ENCODE measurements at places on chromosomes 13 and 19. TPM values are rescaled to one million over a fixed set of nuclear protein-coding genes. Genes with fewer than 3 reads are reported as not detected.

GRCh38 chr19:48556825-48557224 lies 4.9 kb downstream of the SULT2B1 start:
- no peaks in the 10 kb centered on the region for H3K36me3 ChIP-seq
- no peaks in the 10 kb centered on the region for H3K27me3 ChIP-seq
- H3K27ac ChIP-seq = no peak overlapping the region
- no peak overlapping the region for H3K4me3 ChIP-seq

DNA sequence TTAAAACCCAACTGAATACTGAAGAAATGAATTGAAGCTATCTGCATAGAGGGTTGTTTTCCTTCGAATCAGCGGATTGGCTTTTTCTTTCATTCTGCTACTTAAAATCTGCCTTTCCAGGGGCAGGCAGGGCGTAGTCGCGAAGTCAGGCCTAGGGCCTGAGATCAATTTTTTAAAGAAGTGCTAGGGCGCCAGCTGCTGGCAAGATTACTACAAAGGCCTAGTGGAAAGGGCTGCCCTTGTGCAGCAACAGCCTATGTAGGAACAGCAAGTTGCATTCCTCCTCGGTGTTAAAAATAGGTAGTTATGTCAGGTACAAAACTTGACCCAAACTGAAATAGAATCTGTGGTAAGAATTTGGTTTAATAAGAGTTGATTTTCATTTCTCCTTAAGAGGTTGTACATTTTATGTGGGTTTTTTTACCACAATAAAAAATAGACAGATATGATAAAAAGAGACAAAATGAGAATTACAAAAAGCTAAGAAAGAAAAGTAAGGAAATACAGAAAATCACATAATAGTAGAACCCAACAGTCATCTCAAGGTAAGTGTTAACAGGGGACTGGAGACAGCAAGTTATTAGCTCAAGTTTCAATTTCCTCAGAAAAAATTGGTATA lies 9.5 kb upstream of the URAD start:
- peak; percentile 34 for DNase-seq
- no peaks in the 10 kb centered on the region for H3K36me3 ChIP-seq
- no peak overlapping the region for H3K4me3 ChIP-seq
- H3K27me3 ChIP-seq = no peaks in the 10 kb centered on the region
- H3K4me1 ChIP-seq = no peaks in the 10 kb centered on the region

GRCh38 chr13:105485081-105485480 lies 1050.4 kb downstream of the EFNB2 start:
- no peaks in the 10 kb centered on the region for H3K36me3 ChIP-seq
- peak; percentile 30 for DNase-seq
- no peak overlapping the region for H3K4me3 ChIP-seq

- peak overlapping the region; percentile 88 for H3K4me3 ChIP-seq
- DNase-seq = peak; percentile 47
- no peaks in the 10 kb centered on the region for H3K27me3 ChIP-seq
- H3K4me1 ChIP-seq = peaks cover 6% of the 10 kb centered on the region
- no peaks in the 10 kb centered on the region for H3K36me3 ChIP-seq
Observed at GRCh38 chr13:33349986-33350826, 64.7 kb upstream of the STARD13 start.

GRCh38 chr19:17339088-17339741 lies 1.9 kb downstream of the GTPBP3 start:
- no peak overlapping the region for H3K4me3 ChIP-seq
- H3K4me1 ChIP-seq = peaks cover 3% of the 10 kb centered on the region
- no peak overlapping the region for H3K27ac ChIP-seq
- DNase-seq = no peak
- no peaks in the 10 kb centered on the region for H3K27me3 ChIP-seq
- H3K36me3 ChIP-seq = peaks cover 3% of the 10 kb centered on the region

DNA sequence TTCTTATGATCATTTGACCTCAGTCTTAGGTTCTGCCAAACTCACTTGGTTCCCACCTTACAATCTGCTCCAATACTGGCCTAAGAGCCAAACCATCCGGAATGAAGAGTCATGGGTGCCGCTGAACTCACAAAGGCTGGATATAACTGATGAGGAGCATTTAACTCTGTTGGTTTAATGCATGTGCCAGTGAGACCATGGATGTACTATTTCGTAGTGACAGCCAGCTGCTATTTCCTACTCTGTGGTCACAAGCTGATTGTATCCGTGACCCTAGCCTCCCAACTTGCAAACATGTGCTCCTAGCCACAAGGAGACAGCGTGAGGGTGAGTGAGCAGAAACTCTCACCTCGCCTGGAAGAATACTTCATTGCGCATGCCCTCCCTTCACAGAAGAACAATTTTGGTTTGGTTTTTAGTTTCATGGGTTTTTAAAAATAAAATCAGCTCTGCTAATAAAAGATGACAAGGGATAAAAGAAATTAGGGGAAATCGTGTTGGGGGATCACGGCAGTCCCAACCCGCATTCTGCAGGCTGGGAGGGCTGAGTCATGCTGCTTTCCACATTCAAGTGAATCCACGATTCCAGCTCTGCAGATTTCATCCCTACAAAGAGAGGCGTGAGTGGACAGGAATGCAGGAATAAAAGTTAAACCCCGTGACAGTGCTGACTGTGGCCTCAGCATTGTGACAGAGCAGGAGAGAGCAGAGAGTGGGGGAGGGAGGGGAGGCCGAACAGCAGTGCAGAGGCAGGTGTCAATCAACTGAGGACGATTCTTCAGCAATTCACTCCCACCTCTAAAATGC lies 66.8 kb upstream of the RAP2A start:
- H3K36me3 ChIP-seq = peaks cover 2% of the 10 kb centered on the region
- peak; percentile 79 for DNase-seq
- peak overlapping the region; percentile 78 for H3K27ac ChIP-seq
- H3K4me3 ChIP-seq = no peak overlapping the region
- peaks cover 18% of the 10 kb centered on the region for H3K4me1 ChIP-seq

DNA sequence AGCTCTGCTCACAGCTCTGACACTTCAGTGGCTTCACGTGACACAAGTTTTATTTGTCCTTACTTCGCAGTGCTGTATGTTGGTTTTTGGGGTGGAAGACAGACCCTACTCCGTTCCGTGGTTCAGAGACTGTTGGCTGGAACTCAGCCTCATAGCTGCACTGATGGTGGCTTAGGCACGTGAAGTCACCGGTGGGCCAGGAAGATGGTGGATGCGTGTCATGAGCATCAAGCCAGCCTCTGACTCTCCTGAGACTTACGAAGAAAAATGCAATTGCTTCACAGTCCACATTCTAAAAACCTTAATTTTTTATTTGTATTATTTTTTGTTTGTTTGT lies 161.4 kb upstream of the SOX1 start:
- no peak overlapping the region for H3K27ac ChIP-seq
- DNase-seq = no peak
- no peaks in the 10 kb centered on the region for H3K27me3 ChIP-seq
- no peaks in the 10 kb centered on the region for H3K36me3 ChIP-seq
- no peak overlapping the region for H3K4me3 ChIP-seq

DNA sequence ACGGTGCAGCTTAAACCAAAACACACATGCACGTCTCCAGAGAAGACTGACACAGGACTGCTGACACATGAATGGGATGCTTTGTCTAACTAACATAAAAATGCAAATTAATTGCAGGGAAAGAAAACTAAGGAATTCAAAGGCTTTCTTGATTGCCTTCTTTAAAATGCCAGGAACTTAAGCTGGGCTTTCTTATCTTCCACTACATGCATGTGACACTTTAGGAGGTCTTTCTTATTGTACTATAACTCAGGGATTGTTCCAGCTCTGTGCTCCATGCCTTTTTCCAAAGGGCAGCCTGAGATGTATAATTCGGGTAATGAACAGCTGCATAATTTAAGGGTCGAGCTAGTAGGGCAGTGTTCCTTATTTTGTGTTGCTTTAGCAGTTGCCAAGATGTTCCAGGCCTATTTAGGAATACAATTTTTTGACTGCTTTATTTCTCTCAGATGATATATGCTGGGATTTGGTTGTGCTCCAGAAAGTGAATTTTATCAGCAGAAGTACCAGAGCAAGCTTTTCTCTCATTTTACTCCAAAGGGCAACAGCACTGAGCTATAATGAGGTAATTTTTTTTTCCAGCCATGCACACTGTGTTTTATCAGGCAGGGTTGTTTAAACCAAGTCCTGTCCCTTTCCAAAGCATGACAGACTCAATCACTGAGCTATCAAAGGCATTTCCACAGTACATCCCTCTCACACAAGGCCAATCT lies 885.2 kb downstream of the PCDH9 start:
- no peak overlapping the region for H3K27ac ChIP-seq
- H3K4me3 ChIP-seq = no peak overlapping the region
- no peak for DNase-seq
- no peaks in the 10 kb centered on the region for H3K27me3 ChIP-seq
- H3K36me3 ChIP-seq = no peaks in the 10 kb centered on the region
- no peaks in the 10 kb centered on the region for H3K4me1 ChIP-seq

DNA sequence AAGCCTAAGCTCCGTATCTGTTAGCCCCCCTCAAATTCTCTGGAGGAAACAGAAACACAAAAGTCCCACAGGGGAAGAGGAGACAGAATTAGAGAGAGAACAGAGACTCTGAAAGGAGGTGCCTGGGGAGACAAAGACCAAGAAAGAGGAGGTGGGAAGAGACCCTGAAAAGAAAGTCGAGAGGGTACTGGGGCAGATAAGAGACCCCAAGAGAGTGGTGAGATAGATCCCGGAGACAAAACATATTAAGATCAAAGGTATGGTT lies 915 bp upstream of the GRWD1 start:
- H3K27me3 ChIP-seq = peaks cover 11% of the 10 kb centered on the region
- H3K4me3 ChIP-seq = peak overlapping the region; percentile 41
- peaks cover 7% of the 10 kb centered on the region for H3K4me1 ChIP-seq
- H3K36me3 ChIP-seq = peaks cover 10% of the 10 kb centered on the region

The FAM216B gene
- polyA plus RNA-seq = not detected

Data from fibroblast of lung (primary cell).